Activated CD8-positive, alpha-beta T cell treated with anti-CD3 and anti-CD28 coated beads, Interleukin-2, amount 10 ng/mL, durations not matched to agents 7 days and 5 days (primary cell): ENCODE measurements at places on chromosomes 4 and X.

DNA sequence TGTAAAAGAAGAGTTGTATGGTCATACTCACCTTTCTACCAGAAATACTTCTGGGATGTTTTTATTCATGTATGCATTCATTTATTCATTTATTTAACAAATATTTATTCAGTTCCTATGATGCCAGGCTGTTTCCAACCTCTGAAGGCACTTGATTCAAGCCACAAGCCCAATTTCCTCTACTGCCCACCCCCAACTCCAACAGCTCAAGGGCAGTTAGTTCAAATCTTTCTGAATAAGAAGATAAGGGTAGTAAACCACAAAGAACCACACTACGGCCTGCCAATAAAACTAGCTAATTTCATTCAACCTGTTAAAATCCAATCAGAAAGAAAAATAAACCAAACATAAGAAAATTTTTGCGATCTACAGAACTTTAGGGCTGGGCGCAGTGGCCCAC, 31.2 kb downstream of the LRBA start:
- no peak for DNase-seq

- DNase-seq: no peak
These were observed 196.0 kb upstream of the PSAPL1 start for GRCh38 chr4:7630568-7631287.

GRCh38 chr4:185134307-185134869, 8.7 kb upstream of the SLC25A4 start:
- DNase-seq: peak; percentile 35

DNA sequence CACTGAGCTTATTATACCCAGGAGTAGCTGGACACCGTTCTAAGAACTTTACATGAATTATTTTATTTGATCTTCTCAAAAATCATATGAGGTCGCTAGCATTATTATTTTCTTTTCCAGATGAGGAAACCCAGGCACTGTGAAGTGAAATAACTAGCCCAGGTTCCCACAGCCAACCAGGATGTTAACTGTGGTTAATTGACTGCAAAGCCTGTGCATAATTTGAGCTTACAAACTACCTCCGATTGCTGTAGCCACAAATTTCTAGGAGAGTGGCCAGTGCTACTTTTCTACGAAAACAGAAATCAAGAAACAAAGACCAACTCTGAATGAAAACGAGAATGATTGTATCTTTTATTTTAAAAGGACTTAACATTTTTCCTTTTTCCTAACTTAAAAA, 27.2 kb downstream of the SPRY1 start:
- DNase-seq: peak; percentile 59

DNA sequence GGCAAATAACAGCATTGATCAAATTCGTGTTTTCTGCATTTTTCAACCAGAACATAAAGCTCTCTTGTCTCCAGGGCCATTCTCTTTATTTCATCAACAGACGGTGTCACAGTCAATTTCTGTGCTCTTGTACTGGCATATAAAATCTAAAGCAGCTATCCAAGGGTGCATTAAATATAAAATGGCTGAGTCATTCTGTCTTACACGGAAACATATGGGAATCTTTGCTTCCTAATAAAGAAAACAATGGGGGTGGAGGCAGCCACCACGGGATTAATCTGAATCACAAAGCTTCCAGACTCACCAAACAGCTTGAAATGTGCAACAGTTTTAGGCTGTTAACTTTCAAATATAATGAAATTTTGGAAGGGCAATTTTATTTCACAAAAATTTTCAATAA, 132.6 kb downstream of the IL15 start:
- DNase-seq: no peak

DNA sequence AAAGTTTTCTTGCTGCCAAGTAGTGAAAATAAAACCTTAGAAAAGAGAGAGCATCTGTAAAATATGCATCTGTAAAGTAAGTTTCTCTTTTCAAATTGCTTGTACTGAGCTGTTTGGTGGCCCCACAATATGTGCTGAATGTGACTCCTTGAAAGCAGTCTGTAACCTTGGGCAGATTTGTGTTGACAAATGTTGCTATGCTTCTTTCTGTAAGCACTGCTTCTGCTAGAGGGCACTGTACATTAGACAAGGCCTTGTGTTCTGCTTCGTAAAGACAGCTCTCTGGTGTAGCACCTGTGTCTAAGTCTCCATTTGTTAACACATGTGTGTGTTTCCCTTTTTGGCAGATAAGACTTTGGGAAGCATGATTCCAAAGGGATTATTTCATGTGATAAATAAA, 56.6 kb upstream of the NRK start:
- DNase-seq: no peak

GRCh38 chr4:141246683-141247429, 26.2 kb downstream of the ZNF330 start:
- no peak for DNase-seq

DNA sequence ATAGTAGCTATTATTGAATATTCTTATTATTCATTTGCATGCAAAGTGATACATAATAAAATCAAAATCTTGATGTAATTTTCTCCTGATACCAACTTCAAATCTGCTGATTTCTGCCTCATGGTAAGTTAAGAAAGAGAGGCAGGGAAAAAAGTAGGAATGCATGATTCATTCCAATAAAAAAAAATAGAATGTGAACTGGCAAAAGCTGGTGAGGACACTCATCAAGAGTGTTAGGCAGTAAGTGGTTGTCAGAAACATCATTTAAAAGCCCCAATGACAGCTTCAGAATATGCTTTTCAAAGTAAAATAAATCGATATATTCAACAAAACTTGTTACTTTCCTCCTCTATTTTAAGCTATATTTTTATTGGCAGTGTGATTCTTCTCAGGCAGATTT, 979.1 kb downstream of the TECRL start:
- DNase-seq: no peak

DNA sequence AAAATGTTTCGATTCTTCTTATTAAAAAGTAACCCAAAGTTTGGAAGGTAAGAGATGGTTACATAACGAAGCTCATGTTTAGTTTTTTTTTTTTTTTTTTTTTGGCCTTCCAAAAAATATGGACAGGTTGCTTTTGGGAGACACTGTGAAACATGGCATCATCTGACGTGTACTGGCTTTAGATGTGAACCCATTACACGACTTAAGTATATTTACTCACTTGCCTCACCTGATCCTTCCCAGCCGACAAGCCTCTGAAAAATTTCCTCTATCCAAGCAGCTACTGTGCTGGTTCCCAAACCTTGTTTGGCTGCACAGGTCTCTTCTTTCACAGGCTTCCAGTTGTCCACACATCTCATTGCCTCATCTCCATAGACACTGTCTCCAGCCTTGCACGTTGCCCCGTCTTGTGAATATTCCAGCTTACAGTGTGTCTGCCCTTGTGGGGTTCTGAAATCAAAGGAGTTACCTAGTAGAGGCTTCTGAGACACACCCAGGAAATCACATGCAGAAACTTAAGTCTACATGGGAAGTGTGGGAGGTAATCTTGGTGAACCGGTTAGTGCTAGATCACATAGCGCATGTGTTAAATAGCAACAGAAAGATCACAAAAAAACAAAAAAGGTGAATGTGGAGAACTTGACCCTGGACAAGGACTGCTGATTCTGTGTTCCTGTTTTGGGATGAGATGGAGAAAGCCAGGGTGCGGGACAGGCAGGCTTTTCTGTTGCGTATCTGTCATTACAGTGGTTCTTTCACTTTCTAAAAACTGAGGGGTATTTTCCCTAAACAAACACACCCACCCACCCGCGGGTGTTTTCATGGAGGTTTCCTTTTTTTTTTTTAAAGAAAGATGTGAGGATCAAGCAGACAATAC, 328.6 kb downstream of the ARHGAP10 start:
- DNase-seq: peak; percentile 44

DNA sequence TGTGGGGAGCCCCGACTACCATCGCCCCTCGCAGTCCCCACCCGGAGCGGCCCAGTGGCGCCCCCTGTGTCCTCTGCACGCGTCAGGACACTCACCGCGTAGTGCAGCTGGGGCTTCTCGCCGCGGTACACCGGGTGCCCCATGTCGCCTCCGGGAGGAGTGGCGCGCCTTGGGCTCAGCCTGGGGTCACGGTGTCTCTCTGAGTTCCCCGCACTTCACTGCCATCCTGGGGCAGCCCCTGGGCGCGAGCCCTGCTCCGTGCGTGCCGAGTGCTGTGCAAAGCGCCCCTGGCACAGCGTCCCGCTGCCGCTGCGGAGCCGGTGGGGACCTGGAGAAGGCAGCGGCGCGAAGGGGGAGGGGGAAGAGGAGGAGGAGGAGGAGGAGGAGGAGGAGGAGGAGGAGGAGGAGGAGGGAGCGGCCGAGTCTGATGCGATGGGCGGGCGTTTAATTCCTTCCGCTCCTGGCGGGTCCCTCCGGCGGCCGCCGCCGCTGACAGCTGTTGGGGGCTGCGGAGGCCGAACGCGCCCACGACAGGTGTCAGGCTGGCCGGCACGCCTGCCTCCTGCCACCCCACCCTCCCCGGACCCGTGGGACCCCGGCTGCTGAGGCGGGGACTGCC, 134.3 kb downstream of the AMELX start:
- no peak for DNase-seq

DNA sequence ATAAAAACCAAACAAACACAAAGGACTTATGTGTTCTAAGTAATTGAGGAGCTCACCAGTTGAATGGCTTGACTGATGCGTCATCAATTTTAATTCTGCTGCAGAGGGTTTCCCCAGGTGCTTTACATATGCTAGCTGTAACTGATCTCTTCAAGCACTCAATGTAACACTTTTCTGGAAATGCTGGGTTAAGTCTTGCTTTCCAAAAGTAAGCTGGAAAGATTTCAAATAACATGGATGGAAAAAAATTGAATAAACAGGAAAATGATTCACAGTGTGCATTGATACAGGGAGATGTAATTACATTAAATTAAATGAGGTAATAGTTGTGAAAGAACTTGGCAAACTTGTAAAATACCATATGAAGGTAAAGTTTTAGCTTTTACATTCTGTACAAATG, 186.7 kb upstream of the WDFY3 start:
- DNase-seq: no peak

- no peak for DNase-seq
These were observed 5.8 kb downstream of the TAFAZZIN start for GRCh38 chrX:154417157-154417556.

GRCh38 chrX:95903975-95904374, 780.7 kb upstream of the DIAPH2 start:
- DNase-seq: no peak

GRCh38 chr4:146333187-146333894, 119.0 kb downstream of the REELD1 start:
- peak; percentile 21 for DNase-seq

DNA sequence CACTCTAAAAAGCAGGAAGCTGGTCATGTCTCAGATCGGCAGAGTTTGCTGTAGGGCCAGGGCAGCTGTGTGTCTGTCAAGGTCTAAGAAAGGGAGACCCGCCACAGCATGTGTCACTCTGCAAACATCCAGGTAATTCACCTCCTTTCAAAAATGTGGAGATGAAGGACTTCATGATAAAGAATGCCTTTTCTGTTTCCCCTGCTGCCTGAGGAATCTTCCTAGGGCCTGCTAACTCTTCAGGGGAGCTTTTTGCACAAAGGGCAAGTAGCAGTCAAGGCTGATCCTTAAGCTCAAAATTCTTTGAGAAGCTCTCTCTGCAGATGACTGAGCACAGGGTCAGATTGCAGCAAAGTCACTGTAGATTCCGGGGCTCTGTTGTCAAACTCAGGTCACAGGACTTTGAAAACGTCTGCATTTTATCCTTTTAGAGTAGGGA, 21.1 kb downstream of the RASL11B start:
- DNase-seq: no peak

GRCh38 chrX:9611436-9612145, 146.7 kb downstream of the TBL1X start:
- DNase-seq: no peak

GRCh38 chr4:184968784-184969201, 49.5 kb upstream of the HELT start:
- no peak for DNase-seq

DNA sequence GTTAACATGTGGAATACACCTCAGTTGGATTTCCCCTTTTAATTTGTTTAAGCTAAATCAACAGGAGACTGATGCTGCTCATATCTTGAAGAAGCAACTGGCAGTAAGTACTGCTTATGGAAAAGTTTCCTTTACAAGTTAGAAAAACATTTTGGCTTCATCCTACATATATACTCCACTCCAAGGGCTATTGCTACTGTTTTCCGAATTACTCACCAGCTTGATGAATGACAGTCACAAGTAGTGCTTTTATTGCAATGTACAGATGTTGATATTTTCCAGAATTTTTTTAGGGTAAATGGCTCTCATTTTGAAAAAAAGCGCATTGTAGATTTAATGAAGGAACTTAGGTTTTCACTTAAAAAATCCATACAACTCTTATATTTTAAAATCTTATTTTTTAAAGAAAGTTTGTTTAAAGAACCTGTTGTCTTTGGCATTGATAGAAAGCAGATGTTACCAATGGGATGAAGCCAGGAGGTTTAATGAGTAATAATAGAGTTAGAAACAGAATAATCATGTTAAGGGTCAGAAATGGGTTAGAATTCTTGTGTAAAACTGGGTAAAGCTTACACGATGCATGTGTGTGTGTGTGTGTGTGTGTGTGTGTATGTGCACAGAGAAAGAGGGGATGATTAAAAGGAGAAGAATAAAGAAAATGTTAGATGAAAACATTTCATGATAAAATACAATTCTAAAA, 272.9 kb downstream of the CFAP299 start:
- DNase-seq: no peak

DNA sequence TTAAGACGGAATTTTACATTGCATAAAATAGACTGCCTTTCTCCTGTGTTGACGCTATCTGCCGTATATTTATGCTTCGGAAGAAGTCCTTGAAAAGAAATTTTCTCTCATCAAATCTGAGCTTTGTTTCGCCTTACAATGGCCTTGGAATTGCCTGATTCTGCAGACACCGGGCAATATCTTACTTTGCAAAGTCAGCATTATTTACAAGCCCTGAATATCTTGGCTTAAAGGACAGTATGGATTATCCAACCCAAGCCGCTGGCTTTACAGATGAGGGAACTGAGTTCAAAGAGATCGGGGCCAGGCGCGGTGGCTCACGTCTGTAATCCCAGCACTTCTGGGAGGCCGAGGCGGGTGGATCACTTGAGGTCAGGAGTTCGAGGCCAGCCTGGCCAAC, 1.1 kb upstream of the MANBA start:
- DNase-seq: no peak

DNA sequence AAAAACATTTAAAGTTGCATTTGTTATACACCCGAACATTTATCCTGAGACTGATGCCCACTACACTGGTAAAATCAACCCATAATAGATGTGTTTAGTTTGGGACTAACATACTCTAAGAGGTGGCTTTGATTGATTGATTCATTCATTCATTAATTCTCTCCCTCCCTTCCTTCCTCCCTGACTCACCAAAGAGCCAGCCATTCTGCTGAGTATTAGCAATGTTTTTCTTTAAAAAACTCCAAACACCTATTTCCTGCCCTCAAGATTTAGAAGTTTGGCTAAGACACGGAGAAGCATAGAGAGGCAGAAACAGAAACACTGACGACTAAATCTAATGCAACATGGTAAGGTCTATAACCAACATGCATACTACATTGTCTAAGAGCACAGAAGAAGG, 88.9 kb downstream of the RASL11B start:
- DNase-seq: no peak

DNA sequence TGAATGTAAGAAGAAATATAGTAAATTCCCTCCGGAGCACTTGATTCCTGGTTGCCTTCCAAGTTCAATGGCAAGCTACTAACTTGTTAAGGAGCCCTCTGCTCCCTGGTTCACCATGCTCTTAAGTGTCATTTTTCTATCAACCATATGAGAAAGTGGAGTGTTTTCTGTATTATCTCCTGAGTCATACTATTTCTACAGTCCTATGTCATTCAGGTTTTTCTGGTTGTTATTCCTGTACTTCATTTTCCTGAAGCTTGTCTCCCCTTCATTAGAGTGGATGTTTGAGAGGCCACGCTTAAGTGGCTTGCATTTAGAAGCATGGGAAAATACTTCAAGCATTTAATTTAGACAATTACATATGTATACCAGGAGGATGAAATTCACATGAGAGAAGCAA, 14.7 kb upstream of the EPGN start:
- DNase-seq: no peak
